Lower lobe of right lung (tissue), 2 donors: ENCODE measurements at places on chromosomes 7 and 10.

DNA sequence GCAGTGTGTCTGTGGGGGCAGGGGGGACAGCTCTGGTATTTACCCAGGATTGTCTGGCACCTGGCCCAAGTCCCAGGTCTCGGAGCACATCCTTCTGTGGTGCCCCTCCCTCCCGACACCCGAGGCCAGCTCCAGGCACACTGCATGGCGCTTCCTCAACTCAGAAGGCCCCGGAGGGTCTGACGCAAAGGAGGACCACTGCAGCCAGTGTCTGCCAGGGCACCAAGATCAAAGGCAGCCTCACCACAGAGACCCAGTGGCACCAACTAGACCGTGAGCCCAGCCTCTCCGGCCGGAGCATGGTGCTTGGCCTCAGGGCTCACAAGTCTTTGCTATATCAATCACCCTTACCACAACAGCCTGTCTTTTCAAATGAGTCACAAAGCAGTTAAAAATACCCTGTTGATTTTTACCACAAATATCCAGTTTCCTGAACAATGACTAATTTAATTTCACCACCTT is 99.3 kb upstream of the DDC start:
- DNase-seq = no peak

- no peak for DNase-seq
Measured at GRCh38 chr7:143286522-143286890, 1.6 kb upstream of the CASP2 start.

DNA sequence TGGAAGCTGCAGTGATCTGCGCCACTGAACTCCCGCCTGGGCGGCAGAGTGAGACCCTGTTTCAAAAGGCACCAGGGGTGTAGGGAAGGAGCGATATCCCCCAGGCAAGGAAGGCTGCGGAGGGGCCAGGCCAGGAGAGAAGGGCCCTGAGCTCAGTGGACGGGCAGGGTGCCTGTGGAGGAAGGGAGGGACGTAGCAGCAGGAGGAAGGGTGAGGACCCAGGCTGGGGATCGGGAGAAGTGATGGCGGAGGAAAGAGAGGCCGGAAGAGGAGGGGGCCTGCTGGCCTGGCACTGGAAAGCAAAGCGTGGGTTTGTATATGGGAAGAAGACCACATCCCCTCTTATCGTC is 45.6 kb downstream of the ALOX5 start:
- DNase-seq = no peak

DNA sequence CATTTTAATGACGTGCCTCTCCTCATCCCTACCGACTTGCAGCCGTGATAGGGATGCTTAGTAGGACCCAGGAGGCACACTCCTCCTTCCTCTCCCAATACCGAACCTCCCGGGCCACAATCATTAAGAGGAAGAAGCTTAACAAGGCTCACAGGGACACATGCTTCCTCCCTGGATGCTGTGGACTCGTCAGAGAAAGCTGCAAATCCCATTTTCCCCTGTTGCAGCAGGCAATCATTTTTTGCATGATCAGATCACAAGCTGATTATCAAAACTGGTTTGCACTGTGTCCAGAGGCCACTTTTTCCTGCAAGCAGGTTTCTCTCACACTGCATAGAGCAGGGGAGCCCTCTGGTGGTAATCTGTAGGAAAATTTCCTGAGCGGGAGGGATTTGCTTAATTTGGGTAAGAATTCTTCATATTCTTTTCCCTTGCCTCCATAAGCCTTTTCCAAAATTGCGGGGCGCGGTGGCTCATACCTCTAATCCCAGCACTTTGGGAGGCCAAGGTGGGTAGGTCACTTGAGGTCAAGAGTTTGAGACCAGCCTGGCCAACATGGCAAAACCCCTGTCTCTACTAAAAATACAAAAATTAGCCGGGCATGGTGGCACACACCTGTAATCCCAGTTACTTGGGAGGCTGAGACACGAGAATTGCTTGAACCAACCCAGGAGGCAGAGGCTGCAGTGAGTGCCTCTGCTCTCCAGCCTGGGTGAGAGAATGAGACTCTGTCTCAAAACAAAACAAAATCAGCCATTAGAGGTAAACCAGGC is 16.1 kb upstream of the LAMB4 start:
- DNase-seq = peak; percentile 41

DNA sequence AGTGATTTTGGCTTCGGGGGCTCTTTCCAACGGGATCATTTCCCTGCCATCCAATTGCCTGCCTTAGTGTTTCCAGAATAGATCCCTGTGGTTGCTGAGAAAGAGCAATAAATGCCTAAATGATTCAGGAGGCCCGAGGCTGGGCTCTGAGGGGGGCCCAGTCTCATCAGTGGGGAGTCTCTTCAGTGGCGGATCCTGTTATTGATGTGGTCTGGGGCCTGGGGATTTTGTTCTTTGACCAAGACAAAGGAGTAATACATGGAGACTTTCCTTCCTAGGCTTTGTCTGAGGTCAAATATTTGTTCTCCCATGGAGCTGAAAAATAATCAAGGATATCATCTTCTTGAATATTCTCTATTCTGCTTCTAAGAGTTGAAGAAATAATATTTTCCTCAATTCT is 40.8 kb downstream of the TAS2R41 start:
- DNase-seq = no peak

DNA sequence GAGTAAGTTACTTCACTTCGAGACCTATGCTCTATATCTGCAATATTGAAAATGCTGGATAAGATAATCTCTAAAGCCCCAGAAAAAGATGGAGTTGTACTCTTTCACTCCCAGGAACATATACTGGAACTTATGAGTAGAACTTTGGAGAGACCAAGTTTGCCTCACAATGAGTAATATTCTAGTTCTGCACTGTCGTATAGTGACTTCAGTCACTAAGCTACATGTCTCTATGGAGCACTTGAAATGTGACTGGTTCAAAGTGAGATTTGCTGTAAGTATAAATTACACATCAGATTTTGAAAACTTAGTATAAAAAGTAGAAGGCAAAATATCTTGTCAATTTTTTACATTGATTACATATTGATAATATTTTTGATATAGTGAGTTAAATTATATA is 116.4 kb downstream of the PTEN start:
- DNase-seq = no peak

DNA sequence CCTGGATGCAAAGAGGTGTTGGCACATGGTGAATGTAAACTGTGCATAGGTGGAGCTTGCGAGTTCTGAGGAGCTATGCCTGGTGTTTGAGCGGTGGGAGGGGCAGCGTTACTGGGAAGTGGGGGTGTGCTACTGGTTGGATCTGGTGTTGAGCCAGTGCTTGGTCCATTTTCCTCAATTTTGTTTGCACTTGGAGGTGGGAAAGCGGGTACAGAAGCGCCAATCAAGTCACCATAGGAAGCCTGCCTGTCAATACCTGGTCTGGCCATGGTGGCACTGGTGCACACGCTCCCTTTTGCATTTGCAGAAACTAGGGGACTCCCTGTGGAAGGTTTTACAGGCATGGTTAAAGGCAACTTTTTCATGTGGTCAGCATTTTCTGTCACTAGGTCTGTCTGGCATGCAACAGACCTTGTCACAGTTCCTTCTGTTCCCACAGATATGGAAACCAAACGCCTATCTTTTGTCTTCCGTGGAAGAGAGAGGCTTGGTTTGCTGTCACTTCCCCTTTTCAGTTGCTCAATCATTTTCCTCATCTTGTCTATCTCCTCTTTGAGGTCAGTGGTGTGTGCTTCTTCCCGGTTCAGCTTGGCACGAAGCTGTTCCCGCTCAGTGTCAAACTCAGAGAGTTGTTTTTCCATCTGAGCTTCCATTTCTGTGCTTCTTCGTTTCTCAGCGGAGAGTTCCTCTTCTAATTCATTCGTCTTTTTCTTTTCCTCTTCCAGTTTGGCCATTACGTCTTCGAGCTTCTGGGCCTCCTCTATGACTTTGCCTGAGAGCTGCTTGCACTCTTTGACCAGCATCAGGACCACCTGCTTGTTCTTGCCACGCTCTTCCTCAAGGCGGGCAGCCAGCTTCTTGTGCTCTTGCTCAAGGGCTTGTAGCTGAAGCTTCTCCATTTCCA is 81.1 kb downstream of the CTTNBP2 start:
- DNase-seq = no peak

DNA sequence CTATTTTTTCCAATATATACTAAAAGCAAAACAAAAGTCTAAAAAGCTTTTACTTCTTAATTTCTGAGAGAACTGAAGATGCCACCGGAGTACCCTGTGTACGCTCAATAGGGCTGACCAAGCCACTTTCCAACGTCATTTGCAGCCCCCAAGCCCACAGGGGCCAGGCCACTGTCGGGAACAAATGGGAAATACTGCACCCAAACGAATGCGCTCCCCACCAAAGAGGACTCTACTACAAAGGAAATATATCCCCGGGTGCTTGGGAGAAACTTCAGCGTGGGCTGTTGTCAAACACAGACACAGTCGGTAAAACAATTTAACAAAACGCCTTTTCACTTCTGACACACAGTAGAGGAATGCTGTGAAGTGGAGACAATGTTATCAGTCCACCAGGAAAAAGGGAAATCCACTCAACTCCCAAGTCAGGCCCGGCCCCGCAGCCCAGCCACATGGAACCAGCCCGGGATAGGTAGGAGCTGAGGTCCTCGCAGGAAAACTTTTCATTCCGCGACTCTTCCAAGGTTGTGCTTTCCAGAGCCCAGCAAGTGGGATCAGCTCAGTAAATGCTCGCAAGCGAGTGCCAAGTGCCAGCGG is 1.4 kb downstream of the PARD3 start:
- DNase-seq = no peak

- DNase-seq = no peak
Measured at GRCh38 chr10:84135836-84136235, 3.5 kb upstream of the GHITM start.

DNA sequence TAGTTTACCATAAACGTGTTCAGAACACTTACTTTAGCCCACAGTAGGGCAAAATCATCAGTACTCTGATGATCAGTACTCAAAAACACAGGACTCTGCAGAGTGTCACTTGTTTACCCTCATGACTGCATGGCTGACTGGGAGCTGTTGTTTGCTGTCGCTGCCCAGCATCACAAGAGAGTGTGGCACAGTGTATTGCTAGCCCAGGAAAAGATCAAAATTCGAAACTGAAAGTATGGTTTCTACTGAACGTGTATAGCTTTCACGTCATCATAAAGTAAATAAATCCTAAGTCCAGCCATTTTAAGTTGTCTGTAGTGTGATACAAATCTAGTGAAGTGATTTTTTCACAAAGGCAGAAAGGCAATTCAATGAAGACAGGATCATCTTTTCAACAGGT is 184.6 kb downstream of the RAMP3 start:
- no peak for DNase-seq

GRCh38 chr7:11767148-11767547 is 64.8 kb downstream of the THSD7A start:
- no peak for DNase-seq

DNA sequence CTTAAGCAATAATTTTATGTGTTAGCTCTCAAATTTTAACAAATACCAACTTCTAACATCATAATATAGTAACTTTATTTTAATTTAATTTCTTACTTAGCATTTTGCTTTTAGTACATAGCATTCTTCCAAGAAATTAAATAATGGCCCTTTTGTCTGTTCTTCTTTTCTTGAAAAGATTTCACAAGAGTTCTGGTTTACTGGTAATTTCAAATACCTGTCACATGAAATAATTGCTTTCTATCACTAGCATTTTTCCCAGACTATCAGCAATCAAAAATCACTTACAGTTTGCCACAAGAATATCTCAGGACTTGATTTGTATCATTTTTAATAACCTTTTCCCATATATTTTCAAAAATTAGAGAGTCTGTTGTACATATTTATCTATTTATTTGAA is 193.0 kb downstream of the CACNA2D1 start:
- no peak for DNase-seq

DNA sequence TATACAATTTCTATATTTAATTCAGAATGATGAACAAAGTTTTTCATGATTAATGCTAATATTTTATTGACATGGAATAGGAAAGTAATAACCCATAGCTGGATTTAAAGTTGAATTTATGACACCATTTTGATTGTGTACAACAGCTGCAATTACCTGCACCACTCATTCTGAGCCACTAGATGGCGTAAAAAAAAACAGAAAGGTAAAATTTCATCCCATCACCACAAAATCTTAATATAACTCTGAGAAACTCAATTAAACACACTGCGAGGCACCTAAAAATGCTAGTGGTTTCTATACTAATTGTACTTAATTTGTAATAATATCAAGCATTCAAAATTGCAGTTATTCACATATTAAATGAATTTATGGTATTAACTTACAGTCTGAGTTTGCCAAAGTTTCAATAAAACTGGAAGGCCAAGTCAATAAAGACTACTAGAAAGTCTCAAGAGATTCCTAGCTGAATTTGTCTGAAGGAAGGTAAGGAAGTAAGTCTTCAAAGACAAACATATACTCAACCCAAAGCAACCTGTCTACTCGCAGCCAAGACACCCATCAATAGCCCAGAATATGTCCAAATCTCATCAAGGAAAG is 182.5 kb downstream of the SKAP2 start:
- DNase-seq = no peak

GRCh38 chr10:20299034-20299736 is 483.0 kb downstream of the PLXDC2 start:
- no peak for DNase-seq

DNA sequence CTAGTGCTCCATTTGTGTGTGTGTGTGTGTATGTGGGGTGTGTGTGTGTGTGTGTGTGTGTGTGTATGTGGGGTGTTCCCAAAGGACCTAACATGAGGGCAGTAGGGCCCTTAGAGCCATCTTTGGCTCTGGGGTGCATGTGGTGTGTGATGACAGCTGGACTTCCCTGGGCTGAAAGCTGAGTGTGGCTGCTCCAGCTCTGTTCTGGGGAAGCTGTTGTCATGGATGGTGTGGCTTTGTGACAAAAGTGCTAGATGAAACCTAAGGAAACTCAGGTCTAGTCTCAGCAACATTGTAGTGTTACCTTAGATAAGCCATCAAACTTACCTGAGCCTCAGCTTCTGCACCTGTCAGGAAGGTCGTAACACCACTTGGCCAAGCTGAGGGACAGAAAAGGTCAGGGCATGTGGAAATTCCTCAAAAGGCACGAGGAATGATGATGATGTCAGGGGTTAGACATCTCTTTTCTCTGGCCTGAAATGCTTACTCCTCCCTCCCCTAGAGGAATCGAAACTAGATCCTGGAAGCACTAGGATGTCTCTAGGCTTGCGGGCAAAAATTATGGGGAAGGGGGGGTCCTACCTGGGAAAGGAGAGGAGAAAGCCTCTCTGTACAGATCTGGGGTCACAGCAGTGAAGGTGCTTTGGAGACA is 115.4 kb downstream of the RPS24 start:
- no peak for DNase-seq

GRCh38 chr10:75754096-75754831 is 322.8 kb downstream of the LRMDA start:
- no peak for DNase-seq

GRCh38 chr10:23375366-23375765 is 30.8 kb upstream of the C10orf67 start:
- DNase-seq = no peak

GRCh38 chr10:69459893-69460575 is 8.8 kb downstream of the TSPAN15 start:
- no peak for DNase-seq
